NCI-H187 treated with DMSO at 0.1 percent for 48 hours (cell line): ENCODE measurements at places on chromosomes 3 and 15.

DNA sequence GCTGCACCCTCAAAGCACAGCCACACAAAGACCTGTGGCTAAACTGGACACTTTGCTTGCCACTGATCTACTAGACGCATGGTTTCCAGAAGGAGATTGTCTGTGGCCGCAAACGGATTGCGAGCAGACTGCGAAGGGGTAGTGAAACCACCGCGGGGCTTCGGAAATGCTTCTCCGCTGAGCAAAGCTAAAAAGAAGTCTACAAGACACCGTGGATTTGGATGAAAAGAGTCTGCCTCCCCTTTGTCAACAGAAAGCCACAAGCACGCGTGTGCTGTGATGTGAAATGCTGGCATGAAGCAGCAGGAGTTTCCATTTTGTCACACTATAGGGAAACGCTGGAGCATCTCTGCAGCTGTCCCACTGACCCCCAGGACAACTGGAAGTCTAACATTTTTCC, 63.0 kb downstream of the TMEM44 start:
- DNase-seq, result no peak

- no peak for DNase-seq
Observed at GRCh38 chr3:125136515-125136914, 76.0 kb downstream of the SLC12A8 start.

GRCh38 chr3:113212150-113212843, 940 bp downstream of the BOC start:
- DNase-seq, result no peak

DNA sequence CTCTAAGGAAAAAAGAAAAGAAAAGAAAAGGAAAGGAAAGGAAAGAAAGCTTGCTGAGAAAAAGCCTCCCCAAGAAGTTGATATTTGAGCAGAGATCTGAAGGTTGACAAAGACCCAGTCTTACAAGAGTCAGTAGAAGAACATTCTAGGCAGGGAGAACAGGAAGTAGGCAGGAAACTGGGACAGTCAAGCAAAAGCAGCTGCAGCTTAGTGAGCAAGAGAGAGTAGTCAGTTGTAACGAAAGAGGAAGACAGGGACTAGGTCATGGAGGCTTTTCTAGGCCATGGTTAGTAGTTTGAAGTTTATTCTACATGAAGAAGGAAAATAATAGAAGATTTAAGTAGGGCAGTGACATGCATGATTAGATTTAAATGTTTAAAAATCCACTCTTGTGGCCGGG, 31.8 kb upstream of the KLHL6 start:
- DNase-seq, result no peak

DNA sequence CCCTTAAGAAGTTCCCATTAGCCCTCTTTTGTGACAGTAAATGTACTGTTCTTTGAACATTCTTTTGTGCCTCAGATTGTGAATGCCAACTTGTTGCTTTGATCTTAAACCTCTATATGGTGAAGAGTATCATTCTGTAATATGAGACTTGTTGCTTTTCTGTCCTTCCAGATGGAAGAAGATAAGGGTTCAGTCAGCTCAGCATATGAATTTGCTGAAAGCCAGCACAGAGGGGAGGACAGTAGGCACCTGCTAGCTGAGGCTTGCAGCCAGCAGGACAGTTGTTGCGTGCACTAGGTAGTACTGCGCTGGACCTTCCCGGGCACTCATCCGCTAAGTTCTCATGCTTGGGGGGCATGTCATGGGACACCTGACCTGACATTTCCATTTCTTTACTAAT, 74.7 kb downstream of the DCUN1D1 start:
- DNase-seq, result no peak

GRCh38 chr3:152454076-152454875, 185.5 kb downstream of the MBNL1 start:
- no peak for DNase-seq
